ENCODE measurements at places on chromosomes 6 and 20.

DNA sequence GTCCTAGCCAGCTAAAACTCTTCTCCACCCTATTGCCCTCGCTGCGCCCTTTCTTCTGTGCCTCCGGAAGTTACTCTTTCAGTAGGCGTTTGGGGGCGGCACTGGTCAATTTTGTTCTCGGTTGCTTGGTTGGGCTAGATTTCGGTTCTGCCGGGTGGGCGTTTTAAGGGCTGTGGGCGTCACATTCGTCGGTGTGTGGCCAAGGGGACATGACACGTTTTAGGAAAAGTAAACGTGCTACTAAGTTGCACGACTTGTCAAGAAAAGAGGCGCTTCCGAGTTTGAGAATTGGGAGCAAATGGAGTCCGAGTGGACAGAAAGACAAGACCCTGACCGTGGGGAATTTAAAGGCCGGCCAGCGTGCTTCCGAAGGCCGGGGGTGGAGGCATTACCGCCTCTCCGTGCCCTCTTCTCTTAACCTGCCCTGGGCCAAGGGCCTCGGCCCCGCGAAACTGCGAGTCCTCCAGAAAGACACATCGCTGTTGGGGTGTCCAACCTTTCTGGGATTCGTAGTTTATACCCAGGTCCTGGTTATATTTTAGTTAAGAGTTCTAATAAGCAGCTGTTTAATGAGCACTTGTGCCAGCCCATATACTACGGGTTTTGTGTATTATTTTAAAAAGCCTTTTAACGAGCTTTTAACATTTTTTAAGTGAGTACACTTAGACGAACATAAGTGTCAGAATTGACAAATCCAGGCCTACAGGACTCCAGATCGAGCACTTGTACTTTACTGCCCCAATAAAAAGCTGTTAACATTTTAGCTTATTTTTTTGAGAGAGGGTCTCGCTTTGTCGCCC, 664 bp upstream of the BAG6 start:
- DNase-seq = no peak

DNA sequence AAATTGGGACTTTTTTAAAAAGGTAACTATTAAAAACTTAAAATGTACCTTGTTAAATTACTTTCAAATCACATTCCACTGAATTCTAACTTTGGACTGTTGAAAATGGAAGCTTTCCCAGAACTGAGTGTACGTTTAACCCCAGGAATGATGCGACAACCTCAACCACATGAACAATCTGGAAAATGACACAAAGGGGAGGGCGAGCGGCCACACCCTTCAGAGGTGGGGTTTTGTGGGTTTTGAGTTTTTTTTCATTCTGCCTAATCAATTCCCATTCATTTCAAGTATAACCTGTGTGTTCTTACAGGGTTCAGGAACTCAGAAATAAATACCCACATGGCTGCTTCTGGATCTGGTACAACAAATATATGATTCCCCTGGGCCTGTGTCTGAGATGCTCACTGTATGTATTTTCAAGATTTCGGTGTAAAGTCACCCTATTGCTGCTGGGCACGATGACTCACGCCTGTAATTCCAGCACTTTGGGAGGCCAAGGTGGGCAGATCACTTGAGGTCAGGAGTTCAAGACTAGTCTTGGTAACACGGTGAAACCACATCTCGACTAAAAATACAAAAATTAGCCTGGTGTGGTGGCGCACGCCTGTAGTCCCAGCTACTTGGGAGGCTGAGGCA, 21.6 kb downstream of the CNKSR3 start:
- no peak for DNase-seq

- DNase-seq = no peak
Observed at GRCh38 chr20:61082720-61083119, 169.3 kb upstream of the CDH4 start.

DNA sequence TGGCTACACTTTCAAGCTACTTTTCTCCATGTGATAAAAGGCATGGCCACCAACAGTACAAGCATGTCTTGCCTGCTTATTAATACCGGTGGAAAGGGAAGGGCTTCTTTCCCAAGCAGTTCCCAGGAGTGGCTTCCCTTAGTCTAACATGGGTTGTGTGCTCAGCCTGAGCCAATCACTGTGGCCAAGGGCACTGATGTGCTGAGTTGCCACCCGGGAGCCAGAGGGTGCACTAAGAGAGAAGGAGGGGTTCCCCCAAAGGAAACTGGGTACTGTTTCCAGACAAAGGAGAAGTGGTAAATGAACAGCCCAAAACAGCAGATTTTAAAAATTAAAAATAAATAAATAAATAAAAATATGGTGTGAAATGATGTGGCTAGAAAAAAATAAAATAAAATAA, 68.5 kb downstream of the BANF2 start:
- no peak for DNase-seq

- no peak for DNase-seq
Observed at GRCh38 chr6:1602049-1602713, 7.5 kb upstream of the FOXC1 start.

DNA sequence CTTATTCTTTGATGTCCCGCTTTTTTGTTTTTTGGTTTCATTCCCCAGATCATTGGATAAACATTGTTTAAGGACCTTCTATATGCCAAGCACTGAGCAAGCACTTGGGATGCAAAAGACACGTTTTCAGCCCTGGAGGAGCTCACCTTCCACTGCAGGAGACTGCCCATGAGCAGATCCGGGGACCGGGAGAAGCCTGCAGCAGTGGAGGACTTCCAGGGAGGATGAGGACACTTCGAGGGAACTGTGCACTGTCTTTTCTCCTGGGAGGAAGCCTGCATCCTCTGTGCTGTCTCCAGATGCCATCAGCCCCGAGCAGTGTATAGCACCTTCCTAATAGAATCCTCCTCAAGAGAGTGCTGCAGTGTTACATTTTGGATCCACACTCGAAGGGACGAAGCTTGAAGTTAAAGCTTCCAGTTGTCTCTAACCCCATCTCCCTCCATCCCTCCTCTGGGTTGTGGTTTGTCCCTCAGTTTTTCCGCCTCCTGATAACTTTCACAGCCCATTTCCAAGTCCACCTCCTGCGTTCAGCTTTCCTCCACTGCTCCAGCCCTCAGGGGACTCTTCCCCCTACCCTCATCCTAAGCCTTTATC, 5.8 kb upstream of the KCNG1 start:
- DNase-seq = no peak

Measured in liver (tissue), 10 donors.